ENCODE measurements at places on chromosomes 7 and 10.

GRCh38 chr7:19304086-19304485, 158.9 kb upstream of the FERD3L start:
- no peak for DNase-seq

- no peak for DNase-seq
Measured at GRCh38 chr7:41656366-41656765, 46.5 kb downstream of the INHBA start.

GRCh38 chr7:28037220-28038010, 143.2 kb downstream of the JAZF1 start:
- no peak for DNase-seq

DNA sequence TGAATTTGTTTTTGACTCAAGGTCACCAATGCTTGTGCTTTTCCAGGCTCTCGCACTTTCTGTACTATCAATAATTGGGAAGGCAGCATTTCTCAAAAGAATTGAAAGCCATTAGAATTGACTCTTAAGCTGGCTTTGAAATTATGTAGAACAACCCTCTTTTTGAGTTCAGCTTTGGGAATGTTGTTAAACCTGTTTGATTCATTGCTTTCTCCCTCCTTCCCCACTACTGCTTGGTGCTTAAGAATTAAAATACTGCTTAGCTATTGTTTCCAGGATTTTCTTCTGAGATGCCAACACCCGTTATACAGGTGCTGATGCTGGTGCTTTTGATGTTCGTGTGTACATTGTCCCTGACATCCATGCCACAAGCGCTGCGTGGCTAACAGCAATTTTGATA, 15.5 kb upstream of the FZD8 start:
- DNase-seq = no peak

DNA sequence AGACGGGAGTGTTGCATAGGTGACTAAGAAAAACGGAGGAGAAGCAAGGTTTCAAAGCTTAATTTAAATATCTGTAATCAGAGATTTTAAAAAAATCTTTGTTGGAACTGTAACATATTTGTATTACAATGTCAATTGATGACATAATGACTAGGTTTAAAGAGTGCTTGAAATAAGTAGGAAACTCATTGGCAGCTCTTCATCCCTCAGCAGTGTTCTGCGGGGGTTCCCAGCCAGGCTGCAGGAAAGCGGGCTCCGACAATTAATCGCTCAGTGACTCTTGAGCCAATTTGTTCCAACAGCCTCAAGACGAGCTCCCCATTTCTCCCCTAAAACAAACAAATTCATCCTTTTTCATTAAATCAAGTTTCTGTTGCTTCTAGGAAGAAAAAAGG, 22.6 kb downstream of the CPXM2 start:
- no peak for DNase-seq

DNA sequence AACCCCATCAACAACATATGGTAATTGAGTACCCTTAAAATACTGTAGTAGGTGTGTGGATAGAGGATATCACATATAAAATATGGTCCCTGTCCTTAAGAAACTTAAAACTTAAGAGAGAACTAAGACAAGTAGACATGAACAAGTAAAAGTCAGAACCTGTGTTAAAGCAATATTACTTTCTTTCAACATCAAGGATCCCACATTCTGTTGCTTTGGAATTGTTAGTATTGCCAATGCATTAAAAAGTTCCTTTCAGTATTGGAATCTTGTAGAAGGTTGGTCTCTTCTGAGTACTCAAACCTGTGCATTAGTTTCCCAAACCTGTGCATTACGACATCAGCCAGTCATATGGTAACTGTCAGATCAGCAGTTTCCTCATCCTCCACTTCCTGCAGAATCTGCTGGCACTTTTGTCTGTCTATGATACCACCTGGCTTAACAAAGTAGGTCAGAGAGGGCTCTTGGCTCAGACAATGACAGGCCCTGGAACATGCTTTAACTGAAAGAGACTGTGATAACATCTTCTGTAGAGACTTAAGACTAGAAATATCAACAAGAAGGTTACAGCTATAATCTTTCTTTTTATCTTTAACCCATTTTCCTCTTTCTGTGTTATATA, 56.5 kb downstream of the CCDC71L start:
- peak; percentile 1 for DNase-seq

GRCh38 chr7:115178835-115179234, 256.9 kb downstream of the MDFIC start:
- DNase-seq = no peak

DNA sequence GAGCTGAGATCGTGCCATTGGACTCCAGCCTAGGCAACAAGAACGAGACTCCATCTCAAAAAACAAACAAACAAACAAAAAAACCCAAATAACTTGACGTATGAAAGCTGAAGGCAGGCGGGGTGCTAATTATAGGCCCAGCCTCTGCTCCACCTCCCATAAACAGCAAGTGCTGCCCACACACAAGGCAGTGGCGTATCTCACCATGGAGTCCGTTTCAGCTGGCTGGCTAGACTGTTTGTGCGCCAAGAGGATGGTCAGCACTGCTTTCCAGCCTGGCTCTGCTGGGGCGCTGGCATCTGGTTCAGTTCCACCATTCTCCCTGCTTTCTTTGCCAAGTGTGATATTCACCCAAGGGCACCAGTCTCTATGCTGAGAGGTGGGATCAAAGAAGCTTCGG, 29.1 kb downstream of the ZC3HC1 start:
- no peak for DNase-seq

GRCh38 chr7:98051118-98051744, 55.4 kb upstream of the LMTK2 start:
- DNase-seq = peak; percentile 47

DNA sequence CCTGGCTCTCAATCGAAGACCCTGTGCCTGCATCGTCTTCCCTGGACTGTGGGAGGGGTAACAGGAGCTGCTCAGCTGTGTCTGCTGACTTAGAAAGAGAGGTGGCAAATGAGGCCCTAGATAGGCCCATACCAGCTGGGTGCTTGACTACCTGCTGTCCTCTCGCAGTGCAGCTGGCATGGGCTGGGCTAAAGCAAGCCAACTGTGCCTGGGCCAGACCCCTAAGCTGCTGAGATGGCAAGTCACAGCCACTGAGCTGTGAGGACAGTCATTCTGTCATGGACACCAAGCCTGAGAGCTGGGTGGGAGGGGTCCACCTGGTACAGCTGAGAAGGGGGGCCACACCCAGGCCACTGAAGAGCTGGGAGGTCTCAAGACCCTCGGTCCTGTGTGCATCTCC, 45.8 kb upstream of the AQP1 start:
- no peak for DNase-seq

GRCh38 chr10:131804551-131805295, 96.1 kb upstream of the PPP2R2D start:
- DNase-seq = no peak

DNA sequence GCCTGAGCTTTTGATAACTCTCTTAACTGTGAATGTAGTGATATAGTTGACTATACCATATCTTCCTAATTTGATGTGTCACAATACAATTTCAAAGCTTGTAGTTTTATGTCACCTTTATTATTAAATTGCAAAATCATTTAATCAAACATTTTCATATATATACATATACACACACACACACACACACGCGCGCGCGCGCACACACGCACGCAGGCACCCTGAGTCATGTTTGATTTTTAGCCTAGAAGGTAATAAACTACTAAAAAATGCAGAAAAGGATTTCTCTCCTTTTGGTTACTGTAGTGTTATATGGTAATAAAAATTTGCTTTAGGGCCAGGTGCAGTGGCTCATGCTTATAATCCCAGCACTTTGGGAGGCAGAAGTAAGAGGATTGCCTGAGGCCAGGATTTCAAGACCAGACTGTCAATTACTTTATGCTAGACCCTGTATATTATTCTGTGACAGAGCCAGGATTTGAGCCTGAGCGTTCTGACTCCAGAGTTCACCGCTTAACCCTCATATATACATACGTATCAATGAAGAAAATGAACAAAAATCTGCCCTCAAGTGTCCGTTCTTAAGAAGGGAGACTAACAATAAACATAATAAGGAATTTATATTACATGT, 89.6 kb downstream of the PODXL start:
- DNase-seq = no peak

DNA sequence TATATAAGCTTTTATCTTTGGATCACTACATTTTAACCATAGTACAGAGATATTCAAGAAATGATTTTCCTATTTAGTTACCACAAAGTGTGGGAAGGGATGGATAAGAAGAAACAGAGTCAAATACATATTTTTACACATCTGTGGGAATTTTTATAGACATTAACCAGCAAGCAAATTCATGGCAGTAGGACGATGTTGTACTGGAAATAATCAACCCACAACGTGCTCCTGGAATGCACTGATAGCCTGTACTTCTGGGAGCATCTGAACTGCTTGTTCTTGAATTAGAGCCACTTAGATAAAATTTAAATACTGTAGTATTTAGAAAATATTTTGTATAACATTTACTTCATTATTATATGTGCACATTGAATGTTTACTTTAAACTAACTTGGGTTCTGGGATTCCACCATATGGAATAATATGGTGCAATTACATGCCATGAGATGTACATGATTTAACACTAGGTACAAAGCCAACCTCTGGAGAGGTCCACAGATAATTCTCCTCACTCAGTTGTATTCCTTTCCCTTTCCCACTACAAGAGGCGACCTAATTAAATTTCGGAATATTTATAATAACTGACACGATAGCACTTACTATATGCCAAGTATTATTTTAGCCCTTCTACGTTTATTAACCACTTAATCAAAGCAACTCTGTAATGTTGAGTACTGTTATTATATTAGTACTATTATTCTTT, 164.9 kb upstream of the HGF start:
- no peak for DNase-seq

DNA sequence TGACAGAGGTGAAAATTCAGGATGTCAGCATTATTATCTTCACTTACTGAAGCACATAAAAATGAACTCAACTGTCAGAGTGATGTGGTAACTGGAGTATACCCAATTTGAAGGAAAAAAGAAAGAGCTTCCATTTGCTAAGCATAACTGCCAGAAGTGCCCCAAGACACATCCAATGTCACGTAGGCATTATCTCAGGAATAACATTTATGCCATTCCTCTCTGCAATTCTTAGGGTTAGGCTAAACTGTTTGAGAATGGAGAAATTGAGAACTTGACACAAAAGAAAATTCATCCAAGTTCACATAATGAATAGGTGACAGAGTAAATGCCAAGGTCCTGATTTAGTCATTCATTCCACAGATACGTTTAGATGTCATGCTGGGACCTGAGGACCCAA, 148.6 kb downstream of the GRM3 start:
- no peak for DNase-seq

DNA sequence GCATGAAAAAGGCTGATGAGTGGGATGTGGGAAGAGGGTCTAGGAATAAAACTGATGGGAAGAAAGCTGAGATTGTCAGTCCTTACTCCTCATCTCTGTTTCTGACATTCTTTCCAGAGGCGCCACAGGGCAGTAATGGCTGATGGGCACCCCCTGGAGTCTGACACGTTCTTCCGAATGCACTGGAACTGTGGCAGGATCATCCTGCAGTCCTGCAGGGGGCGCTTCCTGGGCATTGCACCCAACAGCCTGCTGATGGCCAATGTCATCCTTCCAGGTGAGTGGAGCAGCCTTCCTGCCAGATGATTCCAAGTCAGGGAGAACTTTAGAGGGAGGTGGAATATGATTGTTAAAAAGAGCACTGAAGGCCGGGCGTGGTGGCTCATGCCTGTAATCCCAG, 4.8 kb downstream of the FSCN3 start:
- no peak for DNase-seq

DNA sequence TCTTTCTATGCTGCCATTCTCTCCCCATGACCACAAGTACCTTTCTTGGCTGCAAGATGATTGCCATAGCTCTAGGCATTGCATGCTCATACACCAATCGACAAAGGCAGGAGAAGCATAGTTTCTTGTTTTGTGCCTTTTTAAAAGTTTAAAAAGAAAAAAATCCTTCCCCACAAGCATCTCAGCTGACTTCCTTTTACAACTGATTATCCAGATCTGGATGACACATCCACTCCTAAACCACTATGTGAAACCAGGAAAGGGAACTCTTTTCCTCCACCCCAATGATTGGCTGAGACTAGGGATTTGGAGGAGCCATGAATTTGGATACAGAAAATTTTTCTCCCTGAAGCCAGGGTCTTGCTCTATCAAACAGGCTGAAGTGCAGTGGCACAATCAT, 14.5 kb upstream of the LRRC4 start:
- DNase-seq = no peak

GRCh38 chr10:89251409-89252224, at the start of gene LIPA:
TSS of gene LIPA (minus strand) at chr10:89251775. CDS start at chr10:89247648, 4,127 bp downstream.
- DNase-seq = peak; percentile 88

- DNase-seq = no peak
Measured at GRCh38 chr7:149109969-149110368, 16.2 kb downstream of the ZNF425 start.

DNA sequence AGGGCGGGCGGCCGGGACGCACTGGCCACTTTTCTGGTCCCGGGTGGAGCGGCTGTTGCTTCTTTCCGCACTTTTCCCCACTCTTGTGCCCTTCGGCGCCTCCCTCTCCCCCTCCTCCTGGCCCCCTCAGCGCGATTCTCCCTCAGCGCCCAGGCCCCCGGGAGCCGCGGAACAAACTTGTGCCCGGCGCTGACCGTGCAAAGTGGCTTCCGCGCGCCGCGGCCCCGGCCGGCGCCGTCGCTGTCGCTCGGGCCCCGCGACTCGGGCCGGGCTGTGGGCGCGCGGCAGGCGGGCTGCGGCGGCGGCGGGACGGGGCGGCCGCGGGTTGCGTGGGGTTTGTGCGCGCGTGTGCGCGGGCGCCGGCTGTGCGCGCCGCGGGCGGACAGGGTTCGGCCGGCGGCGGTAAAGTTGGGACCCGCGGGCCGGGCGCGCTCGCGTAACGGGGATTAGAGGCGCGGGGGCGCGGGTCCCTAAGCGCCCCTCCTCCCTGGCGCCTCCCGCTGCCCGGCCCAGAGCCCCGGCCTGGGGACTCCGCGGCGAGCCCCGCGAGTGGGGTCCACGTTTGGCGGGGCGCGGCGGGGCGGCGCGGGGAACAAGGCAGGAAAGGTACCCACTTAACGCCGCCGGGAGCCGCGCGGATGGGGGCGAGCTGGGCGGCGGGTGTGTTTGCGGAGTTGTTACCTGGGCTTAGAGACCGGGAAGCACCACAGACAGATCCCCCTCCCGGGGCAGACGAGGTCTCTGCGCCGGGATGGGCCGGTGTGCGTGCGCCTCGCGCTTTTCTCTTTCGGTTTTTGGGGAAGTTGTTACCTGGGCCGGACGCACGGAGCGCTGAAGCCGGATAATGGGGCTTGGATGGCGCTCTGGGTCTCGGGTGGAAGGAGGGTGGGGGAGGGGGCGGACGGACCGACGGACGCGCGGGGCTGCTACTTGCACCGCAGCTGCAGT, 860 bp downstream of the ZEB1 start:
- DNase-seq = peak; percentile 33

DNA sequence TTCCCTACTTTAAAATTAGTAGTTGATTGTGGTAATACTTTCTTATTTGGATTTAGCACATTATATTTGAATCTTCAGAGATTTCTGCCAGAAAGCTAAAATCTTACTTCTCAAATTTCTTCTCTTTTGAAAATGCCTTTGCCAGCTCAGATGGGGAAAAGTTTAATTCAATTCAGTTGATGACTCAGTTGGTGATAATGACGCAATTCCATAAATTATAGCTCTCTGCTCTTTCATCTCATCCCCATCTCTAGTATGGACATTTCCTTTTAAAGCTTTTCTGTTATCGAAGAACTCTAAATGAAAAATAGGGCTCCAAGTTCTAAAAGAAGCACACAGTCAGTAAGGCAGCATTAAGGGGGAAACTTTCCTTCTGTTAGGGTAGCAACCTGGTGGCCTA, 25.5 kb downstream of the RNLS start:
- DNase-seq = no peak

- DNase-seq = no peak
Measured at GRCh38 chr7:34452363-34452762, 205.7 kb upstream of the NPSR1 start.

Data from activated CD4-positive, alpha-beta T cell treated with anti-CD3 and anti-CD28 coated beads for 24 hours (primary cell).